ENCODE measurements at places on chromosomes 3 and 15. TPM values are rescaled to one million over a fixed set of nuclear protein-coding genes. Genes with fewer than 3 reads are reported as not detected.

Gene GPR149
- total RNA-seq, result not detected

Gene IQCH
- total RNA-seq, result 2.6 TPM

Gene MLH1
- 32.9 TPM for total RNA-seq

Gene VEPH1
- 136 TPM for total RNA-seq

Gene NTRK3
- total RNA-seq, result not detected

Gene GOLGA6L7
- not detected for total RNA-seq

Gene CPN2
- total RNA-seq, result not detected

Gene GOLGA6L4
- total RNA-seq, result 7.5 TPM

Gene ZKSCAN7
- total RNA-seq, result 1.9 TPM
